Hematopoietic multipotent progenitor cell treated with erythropoietin and hydrocortisone succinate and interleukin-3 and kit ligand, for 6 days (in vitro differentiated cells): ENCODE measurements at places on chromosomes 2 and 18.
A peak's percentile ranks its signal among the peaks of the same experiment; 100 is the strongest.

DNA sequence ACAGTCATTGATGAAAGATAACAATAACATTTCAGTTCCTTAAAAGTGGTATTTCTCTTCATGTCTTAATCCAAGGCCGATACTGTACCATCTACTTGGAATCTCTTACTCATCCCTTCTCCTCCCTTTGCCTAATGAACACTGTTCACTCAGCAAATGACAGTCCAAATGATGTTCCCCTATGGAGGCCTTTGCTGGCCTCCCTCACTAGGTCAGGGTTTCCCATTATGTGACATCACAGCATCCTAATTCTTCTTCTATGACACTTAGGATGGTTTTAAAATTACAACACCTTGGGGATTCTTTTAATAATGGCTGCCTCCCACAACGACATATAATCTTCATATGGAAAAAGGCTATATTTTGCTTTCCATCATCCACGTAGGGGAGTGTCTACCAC, 747.7 kb downstream of the NRXN1 start:
- DNase-seq, result no peak

DNA sequence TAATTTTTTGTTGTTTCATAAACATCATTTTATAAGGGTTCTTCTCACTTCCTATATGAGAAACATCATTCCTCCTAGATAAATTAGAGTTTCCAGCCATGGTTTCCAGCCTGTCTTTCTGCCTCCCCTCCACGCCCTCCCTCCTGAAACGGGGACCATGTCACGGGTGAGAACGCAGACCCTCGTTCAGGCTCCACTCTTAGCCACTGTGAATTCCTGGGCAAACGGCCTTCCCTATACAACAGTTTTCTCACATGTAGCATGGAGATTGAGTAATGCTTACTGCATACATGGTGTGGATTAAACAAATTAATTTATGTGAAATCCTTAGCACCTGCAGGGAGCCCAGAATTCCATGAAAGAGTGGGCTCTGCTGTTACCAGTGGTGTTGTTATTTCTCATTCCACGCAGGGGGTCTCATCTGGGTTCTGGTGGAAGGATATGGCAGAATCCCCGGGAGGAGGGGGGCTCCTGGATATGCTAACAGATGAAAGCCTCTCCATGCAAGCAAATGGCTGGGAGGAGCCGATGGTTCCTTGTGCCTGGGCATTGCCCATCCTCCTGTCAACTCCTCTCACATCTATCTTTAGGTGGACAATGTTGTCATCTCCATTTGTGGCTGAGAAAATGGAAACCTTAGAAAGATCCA, 54.0 kb upstream of the TWIST2 start:
- DNase-seq, result no peak

- DNase-seq, result no peak
These were observed 311.4 kb downstream of the PTPRM start for GRCh38 chr18:7878265-7879211.

GRCh38 chr18:32389858-32390257, 80.8 kb downstream of the GAREM1 start:
- no peak for DNase-seq

DNA sequence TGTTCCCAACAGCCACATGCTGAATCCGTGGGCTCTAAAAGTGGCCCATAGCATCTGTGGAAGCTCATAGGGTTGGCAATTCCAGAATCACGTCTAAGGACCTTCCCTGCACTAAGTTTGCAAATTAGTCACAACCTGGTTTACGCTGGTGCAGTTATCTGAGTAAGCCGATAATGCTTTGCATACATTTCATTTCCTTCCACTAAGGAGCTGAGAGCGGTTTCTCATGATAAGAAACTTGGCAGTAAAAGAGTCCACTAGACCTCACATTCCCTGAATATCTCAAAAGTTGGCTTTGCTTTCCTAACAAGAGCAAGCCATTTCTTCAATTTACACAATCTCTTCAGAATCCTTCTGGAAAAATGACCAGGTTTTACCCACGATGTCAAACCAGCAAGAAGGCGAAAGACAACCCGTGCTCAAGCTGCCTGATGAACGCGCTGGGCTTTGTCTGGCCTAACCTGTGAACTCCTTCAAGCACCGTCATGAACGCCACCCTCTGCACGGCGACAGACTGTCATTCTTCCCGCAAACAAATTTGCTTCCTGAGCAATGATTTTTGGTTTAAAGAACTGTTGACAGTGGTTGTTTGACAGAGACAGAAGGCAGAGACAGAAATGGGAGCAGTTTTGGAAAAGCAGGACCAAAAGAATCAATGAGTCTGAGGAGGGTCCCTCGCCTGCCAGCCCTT, 73.0 kb upstream of the COPS8 start:
- no peak for DNase-seq

DNA sequence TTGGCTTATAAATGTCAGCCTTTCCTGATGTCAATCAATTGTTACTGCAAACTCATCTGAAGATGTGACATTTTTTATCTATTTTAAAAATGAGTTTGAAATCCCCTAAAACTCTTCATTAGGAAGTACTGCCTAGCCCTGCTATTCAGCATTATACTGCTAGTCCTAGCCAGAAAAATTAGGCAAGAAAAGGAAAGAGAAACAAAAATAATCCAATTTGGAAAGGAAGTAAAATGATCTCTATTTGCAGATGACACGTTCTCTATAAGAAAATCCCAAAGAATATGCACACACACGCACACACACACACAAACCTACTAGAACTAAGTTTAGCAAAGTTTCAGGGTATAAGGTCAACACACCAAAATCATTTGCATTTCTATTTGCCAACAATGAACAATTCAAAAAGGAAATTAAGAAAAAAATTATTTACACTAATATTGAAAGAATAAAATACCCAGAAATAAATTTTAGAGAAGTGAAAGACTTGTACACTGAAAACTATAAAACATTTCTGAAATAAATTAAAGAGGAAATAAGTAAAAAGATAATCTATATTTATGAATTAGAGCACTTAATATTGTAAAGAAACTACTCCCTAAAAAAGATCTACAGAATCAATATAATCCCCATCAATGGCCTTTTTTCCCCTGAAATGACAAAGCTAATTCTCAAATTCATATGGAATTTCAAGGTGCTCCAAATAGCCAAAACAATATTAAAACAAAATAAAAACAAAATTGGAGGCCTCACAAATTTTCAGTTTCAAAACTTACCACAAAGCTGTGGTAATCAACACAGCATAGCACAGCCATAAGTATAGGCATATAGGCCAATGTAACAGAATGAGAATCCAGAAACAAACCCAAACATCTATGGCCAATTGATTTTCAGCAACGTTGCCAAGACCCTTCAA, 433.7 kb upstream of the TRIB2 start:
- no peak for DNase-seq

DNA sequence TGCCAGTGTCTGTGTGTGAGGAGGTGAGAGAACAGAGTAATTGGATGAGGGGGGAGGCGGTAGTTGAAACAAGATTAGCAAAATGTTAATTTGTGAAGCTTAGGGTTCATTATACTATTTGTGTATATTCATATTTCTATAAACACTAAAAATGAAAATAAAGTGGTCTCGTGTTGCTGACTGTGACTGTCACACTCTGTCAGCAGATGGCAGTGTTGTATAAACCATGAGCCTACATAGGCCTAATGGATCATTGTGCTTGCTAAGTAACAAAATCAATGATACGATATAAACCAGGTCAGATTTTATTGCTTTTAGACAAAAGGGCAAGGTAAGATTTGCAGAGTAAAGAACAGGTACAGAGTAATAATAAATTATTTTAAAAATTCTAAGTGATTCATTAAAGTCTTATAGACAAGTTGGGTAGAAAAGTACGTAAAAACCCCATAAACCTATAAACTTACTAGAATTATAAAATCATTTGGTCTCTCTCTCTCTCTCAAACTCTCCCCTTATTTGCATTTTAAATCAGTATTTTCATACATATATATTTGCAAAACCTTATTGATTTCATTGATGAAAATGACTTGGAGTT, 182.7 kb downstream of the RPIA start:
- DNase-seq, result peak; percentile 83

DNA sequence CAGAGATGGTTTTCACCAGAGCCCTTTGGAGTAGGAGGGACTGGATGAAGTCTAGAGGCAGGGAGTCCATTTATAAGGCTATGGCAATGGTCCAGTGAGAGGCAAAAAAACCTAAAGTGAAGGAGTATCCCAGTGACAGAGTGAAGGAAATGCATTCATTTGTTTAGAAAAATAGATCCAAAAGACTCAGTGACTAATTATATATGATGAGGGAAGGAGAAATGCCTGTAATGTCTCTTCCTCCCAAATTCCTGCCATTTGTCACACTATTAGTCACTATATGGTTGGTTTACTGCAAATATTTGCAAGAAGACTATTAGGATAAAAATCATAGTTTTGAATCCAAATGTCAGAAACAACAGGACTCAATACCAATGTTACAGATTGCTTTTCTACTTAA, 104.2 kb downstream of the ZNF521 start:
- DNase-seq, result no peak

DNA sequence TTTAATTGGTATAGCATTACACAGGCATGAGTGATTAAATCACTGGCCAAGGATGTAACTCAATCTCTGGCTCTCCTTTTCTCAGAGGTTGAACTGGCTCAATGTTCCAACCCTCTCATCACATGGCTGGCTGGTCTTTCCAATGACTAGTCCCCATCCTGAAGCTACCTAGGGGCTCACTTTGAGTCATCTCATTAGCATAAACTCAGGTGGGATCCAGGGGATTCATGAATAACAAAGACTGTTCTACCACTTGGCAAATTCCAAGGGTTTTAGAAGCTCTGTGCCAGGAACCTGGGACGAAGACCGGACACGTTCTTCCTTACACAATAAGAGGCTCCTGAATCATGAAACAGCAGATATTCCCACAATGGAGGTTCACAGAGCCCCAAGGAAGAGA, 145.0 kb upstream of the SPATS2L start:
- DNase-seq, result no peak

- no peak for DNase-seq
These were observed 37.5 kb downstream of the NRP2 start for GRCh38 chr2:205719847-205720246.

- DNase-seq, result no peak
These were observed 43.3 kb downstream of the ZNF532 start for GRCh38 chr18:58908006-58908405.

DNA sequence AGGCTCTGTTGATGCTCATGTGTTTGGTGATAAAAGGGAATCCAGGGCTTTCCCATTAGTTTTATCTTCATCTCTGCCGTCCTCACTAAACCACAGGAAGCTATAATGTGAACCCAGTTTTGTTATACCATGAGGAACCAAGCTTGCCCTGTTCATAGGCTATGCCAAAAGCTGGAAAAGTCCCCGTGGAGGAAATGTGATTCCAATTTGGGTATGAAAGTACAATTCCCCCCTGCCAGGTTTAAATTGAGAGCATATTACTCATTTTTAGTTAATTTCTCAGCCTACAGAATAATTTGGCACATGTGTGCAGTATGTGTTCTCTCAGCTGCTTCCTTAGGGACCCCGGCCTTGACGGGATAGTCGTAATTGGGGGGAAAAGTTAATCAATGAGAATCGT, 327.4 kb downstream of the RND3 start:
- DNase-seq, result no peak

DNA sequence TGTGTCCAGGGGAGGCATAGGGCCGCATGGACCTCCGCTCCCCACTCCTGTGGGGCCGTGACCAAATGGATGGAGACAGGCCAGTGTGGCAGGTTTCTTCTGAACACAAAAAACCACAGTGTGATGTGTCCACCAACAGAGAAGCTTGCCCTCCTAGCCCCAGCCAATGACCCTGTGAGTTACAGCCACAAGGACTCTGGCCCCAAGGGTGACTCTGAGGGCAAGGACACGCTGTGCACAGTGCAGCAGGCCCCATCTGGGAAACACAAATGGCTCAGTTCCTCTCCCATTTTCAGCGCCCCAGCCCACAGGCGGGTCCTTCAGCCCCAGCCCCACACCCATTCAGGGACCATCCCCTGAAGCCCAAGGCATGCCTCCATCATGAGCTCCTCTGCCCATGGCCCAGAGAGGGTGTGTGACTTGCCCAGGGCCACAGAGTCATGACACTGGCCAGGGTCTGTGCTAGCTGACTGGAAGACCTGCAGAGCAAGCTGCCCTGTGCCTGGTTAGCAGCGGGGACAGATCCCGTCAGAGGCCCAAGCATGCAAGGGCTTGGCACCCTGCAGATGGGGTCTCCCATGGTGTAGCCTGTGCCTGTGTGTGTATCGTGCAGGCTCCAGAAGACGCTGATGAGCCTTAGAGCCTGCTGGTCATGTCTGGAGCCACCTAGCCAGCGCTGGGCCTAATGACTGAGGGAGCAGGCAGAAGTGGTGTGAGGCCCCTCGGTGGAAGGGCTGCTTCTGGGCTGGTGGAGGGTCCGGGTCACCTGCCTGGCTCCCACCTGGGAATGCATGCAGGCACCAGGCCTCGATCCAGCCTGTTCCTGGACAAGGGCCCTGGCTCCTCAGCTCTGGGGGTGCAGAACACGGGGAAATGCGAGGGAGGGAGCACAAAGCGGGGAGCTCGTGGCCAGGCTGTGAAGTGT, 47.7 kb downstream of the HS6ST1 start:
- no peak for DNase-seq

DNA sequence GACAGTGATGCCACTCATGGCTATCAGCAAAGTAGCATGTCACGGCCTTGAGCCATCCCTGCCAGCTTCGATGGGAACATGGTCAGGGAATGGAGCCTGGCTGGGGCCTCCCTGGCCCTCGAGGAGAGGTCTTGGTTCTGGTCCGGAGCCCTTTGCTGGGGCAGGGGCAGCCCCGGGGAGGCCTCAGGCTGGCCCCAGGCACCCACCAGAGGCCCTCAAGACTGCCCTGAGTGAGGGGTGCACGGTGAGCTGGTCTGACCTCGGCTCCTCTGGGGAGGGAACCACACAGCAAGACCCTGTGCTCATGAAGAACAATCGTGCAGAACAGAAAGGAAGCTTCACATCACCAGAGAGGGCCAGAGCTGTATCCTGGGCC, 75.2 kb upstream of the OTOS start:
- no peak for DNase-seq

DNA sequence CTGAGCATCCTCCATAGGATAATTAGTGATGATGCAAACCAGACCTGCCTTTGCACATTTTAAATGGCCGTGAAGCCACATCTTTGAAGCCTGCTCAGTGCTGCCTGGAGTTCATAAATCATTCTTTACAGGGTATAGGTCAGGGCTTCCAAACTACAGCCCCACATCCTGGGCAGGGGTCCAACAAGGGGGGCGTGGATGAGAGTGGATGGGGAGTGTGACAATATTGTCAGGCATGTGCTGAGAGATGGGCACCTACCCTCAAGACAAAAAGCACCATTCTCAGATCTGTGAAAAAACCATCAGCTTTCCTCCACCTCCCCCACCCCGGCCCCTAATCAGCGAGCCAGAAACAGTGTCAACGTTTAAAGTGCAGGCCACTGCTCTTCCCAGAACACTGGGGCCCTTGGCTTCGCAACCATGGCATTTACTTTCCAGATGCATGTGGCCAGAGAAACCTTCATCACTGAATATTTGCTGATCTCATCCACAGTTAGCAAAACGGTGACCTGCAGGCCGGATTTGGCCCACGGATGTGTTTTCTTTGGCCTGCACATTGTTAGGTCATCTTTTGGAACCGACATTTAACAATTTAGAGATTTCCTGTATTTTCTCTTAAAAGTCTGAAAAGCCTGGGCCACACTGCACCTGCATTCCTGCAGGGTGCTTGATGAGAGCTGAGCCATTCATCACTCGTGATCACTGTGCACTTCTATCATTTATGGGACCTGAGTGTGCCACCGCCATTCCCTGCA, 130.7 kb downstream of the ANKRD44 start:
- no peak for DNase-seq

GRCh38 chr18:70421471-70422390, 132.9 kb downstream of the SOCS6 start:
- DNase-seq, result no peak

GRCh38 chr2:160501370-160501769, 7.8 kb upstream of the RBMS1 start:
- DNase-seq, result no peak
